ENCODE measurements at places on chromosomes 2 and 18.

- no peak for DNase-seq
These were observed 155.7 kb downstream of the MTCL1 start for GRCh38 chr18:8860845-8861642.

- no peak for DNase-seq
These were observed 5.5 kb downstream of the RALB start for GRCh38 chr2:120258196-120258595.

DNA sequence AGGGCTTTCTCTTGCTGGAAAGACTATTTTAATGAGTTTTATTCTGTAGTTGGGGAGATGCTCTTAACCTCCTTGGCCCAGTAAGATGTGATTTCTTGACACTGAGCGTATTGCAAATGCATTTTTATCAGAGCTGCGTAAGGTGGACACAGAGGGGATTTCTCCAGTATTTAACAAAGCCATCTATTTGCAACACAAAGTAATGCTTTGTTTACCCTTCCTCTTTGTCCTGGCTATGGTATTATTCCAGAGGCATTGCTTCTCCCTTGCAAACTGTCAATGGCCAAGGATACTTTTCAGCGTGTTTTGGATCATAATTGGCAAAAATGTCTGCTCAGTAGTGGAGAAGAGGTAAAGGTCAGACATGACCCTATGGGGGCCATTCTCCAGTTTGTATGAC lies 90.8 kb upstream of the PIK3C3 start:
- DNase-seq: no peak

DNA sequence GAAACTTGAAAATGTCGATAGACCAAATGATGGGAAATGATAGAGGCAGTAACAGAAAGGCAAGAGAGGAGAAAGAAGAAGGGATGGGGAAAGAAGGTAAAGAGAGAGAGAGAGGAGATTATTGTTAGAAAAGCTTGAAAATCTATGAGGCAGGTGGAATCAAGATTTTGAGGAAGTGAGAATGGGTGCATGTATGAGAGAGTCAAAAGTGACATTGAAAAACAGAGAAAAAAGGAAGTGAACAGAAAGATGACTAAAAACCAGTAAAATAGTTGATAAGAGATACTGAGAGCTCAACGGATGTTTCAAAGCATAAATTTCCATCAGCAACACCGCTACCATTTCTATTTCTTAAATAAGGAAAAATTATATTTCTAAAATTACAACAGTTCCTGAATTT lies 327.4 kb upstream of the CWC22 start:
- DNase-seq: no peak

GRCh38 chr2:216110620-216111019 lies 1.5 kb downstream of the XRCC5 start:
- DNase-seq: no peak

- no peak for DNase-seq
These were observed 116.6 kb downstream of the SRBD1 start for GRCh38 chr2:45494275-45494977.

DNA sequence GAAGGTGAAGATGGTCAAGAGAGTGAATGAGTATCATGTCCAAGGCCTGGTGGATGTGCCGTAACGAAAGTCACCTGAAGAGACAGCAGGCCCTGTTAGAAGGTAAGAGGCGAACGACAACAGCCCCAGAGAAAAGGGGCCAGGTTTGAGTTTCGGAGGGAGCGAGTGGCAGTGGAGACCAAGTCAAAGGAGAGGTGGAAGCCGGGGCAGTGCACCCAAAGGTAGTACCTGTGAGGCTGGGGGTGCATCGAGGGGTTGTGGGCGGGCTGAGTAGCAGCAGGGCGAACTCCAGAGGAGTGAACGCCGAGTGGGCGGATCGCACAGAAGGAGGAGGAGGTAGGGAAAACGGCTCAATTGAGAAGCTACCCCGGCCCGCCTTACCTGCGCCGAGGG lies 358 bp downstream of the USP37 start:
- DNase-seq: no peak

GRCh38 chr2:223532712-223533111 lies 69.4 kb downstream of the SCG2 start:
- no peak for DNase-seq

DNA sequence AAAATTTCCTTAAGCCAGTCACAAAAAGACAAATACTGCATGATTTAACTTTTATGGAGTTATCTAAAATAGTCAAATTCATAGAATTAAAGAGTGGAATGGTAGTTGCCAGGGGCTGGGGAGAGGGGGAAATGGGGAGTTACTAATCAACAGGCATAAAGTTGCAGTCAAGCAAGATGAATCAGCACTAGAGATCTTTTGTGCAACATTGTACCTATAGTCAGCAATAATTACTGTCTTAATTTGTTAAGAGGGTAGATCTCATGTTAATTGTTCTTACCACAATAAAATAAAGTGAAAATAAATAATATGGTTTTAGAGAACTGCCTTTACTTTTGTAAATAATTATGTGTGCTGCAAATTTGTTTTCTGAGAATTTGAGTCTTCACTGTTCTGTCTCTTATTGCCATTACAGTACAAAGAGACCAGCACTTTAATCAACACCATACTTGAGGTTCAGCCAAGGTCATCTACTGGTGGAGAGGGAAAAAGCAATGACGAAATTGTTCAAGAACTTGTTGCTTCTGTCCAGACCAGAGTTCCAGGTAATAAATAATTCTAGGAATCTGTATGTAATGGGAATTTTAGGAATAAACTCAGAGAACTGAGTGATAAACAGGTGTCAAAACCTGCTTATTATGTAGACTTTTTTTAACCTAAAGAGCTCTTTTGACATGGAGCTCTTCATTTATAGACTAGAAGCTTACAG lies 75.5 kb downstream of the TRABD2A start:
- no peak for DNase-seq

DNA sequence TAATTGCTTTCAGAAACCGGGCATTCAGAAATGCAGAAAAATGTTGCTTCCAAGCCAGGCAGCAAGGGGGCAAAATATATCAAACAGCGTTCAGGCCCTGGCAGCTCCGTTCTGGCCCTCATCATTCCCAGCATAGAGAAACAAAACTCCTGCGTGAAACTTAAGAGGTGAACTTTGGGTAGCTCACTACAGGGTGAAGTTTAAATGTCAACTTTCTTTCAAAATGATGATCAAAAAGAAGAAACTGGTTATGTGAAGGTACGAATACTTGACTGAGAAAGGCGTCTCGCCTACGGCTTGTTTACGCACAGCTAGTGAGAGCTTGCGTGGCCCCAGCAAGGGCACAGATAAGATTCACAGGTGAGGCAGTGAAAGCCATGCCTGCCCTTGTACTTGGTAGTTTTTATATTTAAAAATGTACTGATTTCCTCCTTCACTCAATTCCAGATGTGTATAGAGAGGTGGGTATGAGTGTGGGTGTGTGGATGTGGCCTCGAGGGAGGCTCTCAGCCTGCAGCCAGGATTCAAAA lies 127.5 kb downstream of the NFATC1 start:
- DNase-seq: peak; percentile 63

- DNase-seq: no peak
These were observed 600.1 kb upstream of the FSHR start for GRCh38 chr2:49754381-49754780.

DNA sequence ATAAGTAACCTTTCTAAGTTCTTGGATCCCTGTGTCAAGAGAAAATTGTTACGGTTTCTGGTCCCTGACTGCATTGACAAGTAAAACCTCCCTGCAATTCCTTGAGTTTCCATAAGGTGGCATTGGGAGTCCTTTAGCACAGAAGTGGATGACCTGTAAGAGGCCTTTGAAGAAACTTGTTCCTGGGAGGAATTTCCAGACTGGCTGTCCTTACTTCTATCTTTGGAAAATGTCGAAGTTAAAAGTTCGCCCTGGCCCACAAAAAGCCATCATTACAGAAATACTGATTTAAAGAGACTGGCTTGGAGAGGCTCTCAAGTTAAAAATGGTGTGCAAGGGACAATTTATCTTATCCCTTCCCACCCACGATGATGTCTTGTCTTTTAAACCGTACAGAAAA lies 218.4 kb downstream of the CDH20 start:
- no peak for DNase-seq

DNA sequence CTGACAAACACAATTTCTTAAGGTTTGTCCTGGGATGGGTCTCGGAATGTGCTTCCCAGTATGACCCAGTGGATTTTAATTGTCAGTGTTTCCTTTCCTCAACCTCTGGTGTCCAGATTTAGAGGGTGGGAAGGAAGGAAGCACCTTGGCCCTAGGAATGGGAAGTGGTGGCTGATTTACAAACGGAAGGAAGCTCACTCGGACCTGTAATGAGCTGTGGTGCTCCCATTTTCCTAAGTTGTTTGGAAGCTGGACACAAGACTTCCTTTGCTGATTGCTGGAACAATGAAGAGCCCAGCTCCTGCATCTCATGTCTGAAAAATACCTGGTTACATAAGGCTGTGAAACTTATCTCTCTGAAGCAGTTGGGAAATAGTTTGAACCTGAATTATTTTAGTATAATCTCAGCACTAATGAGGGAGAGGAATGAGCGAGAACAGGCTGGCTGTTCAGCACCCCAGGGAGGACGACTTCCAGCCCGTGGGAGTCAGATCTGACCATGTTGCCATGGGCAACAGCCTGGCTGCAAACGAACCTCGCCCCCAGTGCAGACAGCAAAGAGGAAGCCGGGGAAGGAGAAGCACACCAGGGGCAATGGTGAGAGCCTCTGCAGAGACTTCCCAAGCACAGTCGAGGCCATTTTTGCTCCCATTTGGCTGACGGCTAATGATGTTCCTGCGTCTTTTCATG lies 74.4 kb upstream of the ASB18 start:
- DNase-seq: peak; percentile 34
